ENCODE measurements at places on chromosomes 12 and 14.

DNA sequence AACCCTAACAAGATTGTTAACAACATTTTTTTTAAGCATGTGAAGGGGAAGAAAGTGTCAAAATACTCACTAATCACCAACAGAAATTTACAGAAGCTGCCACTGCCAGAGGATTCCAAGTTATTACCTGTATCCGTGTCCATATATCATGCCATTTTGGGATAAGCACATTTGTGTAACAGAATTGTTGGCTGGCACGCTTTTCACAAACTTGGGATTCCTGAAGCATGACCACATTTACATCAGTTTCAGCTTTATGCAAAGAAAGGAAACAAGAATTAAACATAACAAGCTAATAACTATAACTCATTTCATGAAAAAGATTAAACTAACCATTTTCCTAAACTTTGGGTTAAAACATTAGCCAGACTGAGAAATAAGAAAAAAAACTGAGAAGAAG, 5.9 kb downstream of the NEMP1 start:
- no peak for DNase-seq

DNA sequence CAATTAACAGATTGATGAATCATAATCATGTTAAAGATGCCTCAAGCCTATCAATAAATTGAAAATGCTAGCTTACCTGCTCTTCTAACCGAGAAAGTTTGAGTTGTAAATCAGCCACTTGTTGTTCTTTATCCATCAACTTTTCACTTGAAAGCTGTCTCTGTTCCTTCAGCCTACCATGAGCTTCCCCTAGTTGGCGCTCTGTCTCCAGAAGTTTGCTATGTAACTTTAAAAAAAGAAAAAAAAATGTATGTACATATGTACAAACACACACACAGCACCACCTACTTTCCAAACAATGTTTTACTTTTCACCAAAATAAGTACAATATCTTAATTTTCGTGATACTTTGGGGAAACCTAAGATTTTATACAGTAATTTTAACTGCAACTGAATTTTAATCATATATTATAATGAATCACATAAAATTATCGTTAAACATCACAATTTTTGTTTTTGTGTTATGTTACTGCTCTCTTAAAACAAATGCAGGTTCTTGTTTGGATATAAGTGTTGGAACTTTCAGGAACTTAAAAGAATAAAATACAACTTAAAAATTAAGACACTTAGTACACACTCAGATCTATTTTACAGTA, 101.2 kb downstream of the EEA1 start:
- no peak for DNase-seq

- peak; percentile 71 for DNase-seq
Measured at GRCh38 chr12:40691913-40692764, at the start of gene CNTN1. TSS of gene CNTN1 (plus strand) at chr12:40692439.

DNA sequence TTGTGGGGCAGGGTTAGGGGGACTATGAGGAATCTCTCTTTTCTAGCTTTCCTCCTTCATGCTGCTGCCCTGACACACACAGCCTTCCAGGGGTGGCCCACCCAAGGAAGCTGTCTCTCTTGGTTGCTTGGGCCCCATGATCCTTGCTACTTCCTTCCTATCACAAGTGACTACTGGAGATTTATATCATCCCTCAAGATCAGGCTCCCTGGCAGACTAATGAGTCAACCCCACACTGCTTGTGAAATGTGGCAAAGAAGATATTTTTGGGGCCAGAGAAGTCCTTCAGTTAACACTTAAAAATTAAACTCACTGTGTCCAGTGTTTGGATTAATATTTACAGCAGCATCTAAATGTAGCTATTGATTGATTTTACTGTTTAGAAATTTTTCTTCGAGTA, 1.5 kb downstream of the OR4E1 start:
- no peak for DNase-seq

DNA sequence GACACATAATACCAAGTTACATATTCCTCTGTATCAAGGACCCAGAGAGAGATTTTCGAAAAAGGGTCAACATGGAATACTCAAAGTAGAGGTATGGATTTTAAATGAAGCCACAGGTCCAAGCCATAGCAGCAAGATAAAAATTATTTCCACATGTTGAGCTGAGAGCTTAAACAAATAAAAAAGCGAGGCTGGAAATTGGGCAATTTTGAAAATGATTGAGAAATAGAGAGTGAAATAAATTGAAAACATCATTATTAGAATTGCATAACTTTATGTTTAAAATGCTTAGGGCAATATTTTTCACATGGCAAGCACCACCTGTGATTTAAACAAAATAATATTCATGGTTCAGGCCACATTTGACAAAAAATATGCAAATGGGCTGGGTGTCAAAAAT, 1251.0 kb upstream of the USP15 start:
- DNase-seq = no peak

- DNase-seq = no peak
Measured at GRCh38 chr14:54567224-54567638, 303 bp downstream of the SAMD4A start.

- DNase-seq = no peak
Measured at GRCh38 chr12:20232931-20233675, 135.2 kb upstream of the PDE3A start.

DNA sequence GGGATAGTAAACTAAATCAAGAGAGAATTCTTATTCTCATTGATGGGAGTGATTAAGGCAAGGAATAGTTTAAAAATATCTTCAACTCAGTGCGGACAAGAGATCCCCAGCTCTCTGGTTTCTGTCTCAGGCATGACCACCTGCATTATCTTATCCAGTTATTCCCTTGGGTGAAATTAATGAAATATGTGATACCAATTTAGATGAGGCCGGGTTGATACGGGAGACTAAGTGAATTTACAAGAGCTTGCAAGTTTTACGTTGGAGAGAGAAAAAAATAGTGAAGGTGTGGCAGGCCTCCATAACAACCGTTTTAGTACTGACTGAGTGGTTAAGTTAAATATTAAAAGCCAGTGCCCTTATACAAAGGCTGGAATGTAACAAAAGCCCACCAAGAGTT, 61.1 kb upstream of the PLBD1 start:
- DNase-seq = no peak

- no peak for DNase-seq
Measured at GRCh38 chr12:47797441-47797840, 22.3 kb downstream of the HDAC7 start.
